ENCODE measurements at places on chromosomes 2 and 18.

GRCh38 chr2:227509076-227509475, 37.1 kb downstream of the AGFG1 start:
- DNase-seq = no peak

- no peak for DNase-seq
Observed at GRCh38 chr2:59080451-59081181, 839.5 kb upstream of the FANCL start.

GRCh38 chr2:56801214-56801613, 617.4 kb downstream of the CCDC85A start:
- no peak for DNase-seq

GRCh38 chr2:110748489-110748867, 16.1 kb downstream of the ACOXL start:
- DNase-seq = no peak

DNA sequence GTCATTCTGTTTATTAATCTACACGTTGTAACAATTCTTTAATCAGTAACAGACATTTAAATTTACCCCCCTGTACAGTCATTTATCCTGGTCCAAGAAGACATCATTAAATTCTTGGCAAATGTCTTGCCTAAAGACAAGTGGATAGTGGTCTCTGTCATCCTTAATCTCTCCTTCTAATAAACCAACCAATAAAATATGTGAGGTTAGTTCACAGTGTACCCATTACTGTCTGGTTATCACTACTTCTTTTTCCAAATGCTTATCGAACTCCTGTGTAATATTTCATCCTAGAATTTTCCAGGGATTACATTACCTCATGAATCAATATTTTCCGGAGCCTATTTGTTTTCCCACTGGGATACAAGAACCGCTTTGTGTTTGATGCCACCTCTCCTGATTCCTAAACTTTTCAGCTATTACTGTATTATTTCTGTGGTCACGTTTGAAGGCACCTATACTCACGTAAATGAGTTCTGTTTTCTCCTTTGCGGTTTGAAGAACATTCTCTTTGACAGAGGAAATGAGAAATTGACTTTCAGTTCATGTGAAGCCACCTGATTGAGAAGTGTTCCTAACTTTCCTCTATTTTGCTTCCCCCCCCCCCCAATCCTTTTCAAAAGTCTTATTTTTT, 131.5 kb downstream of the RTN4 start:
- DNase-seq = no peak

DNA sequence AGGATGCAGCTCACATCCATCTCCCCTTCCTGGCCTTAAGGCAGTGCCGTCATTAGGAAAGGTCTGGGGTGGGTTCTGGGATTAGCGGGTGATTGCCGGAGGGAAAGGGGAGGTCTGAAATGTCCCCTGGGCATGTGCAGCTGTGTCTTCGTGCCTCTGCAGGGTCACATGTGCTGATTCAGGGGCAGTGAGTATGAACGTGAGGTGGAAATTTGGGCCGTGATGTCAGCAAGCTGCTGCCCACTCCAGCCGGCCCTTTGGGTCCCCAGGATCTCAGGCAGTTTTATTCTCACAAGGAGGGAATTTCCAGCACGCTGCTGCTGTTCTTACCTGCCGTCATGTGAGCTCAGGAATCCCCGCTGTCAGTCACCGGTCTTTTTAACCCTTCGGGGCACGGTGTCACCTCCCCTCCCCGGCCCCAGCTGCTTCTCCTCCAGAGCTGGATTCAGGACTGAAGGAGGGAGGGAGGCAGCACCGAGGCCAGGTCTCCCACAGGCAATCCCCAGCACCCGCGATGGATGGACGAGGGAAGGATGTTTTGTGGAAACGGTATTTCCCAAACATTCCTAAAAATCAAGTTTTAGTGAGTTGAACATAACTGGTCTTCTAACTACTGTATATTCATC, 23.5 kb downstream of the GPR35 start:
- no peak for DNase-seq

GRCh38 chr2:239343946-239344856, 56.6 kb downstream of the HDAC4 start:
- no peak for DNase-seq

GRCh38 chr18:70288851-70289328, at the start of gene SOCS6:
SOCS6 (plus strand) TSS chr18:70289045; CDS start chr18:70324669, 35,624 bp downstream.
- no peak for DNase-seq
